NCI-H2029 (cell line): ENCODE measurements at places on chromosomes 5 and 9.

DNA sequence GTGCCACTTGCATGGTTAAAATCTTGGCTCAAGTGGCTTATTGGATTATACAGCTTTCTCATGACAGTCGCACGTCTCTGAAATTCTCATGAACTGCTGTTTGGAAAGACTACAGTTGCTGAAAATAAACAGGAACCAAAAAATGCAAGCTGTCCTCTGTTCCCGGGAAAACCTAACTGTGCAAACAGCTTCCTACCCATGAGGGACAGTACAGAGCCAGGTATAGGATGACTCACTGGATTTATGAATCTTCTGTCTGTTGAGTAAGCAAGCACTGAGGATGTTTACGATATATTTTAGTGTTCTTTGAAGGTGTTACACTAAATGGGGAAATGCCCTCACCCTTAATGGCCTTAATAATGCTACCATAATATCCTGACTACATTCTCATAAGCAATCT is 380.3 kb upstream of the TNC start:
- DNase-seq: no peak

GRCh38 chr5:178450121-178451028 is 139.8 kb downstream of the COL23A1 start:
- DNase-seq: no peak

GRCh38 chr5:139746691-139747582 is 48.7 kb upstream of the PSD2 start:
- no peak for DNase-seq

DNA sequence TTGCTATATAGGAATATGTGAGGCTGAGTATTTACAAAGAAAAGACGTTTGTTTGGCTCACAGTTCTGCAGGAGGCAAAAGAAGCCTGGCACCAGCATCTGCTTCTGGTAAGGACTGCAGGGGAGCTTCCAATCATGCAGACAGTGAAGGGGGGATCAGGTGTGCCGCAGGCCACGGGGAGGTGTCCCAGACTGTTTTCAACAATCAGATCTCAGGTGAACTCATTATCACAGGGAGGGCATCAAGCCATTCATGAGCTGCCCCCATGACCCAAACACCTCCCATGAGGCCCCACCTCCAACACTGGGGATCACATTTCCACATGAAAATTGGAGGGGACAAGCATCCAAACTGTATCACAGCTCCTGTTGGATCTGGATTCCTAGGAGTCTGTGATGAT is 30.4 kb upstream of the TRIM14 start:
- no peak for DNase-seq

GRCh38 chr5:97115932-97116331 is 26.5 kb downstream of the LIX1 start:
- DNase-seq: no peak

GRCh38 chr9:114500697-114501292 is 4.5 kb downstream of the WHRN start:
- DNase-seq: no peak

GRCh38 chr5:100970646-100971255 is 67.7 kb upstream of the ST8SIA4 start:
- DNase-seq: no peak

DNA sequence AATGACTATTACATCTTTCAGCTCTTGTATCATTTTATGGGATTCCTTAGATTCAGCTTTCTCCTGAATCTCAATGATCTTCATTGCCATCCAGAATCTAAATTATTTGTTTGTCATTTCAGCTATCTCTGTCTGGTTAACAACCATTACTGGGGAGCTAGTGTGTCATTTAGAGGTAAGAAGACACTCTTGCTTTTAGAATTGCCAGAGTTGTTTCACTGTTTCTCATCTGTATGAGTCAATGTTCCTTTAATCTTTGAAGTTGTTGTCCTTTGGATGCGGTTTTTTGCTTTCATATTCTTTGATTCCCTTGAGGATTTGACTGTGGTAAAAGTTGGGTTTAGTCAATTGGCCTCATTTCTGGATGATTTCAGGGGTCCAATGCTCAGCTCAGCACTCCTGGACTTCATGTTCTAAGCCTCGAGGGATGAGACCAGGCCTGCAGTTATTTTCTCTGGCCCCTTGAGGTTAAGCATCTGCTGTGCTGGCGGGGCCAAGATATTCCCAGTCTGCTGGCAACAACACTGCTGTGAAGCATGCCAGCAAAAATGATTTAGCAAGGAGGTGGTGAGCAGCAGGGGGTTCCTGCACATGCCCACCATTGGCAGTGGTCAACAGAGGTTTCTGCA is 102.4 kb upstream of the PCSK5 start:
- no peak for DNase-seq

GRCh38 chr9:134689321-134690181 is 47.9 kb downstream of the COL5A1 start:
- DNase-seq: peak; percentile 10

- no peak for DNase-seq
Measured at GRCh38 chr9:97629156-97629555, 4.0 kb downstream of the TSTD2 start.

DNA sequence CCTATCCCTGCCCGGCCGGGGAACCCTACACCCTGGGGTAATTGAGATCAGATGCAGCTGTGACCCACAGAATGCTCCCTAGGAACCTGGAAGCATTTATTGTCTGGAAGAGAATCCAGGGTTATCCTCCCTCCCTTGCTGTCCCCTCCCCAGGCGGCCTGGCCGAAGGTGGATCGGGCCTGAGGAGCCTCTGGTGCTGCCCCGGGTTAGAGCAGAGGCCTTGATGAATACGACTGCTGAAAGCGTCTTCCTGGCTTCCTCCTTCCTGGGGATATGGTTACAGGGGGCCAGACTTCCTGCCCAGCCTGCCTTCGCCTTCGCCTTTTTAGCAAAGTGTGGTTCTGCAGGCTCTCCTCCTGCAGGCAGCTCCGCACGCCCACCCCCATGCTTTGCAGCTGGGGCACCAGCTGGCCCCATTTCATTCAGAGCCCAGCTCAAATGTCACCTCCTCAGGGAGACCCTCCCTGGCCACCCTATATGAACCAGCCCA is 22.5 kb upstream of the PTGS1 start:
- DNase-seq: no peak

DNA sequence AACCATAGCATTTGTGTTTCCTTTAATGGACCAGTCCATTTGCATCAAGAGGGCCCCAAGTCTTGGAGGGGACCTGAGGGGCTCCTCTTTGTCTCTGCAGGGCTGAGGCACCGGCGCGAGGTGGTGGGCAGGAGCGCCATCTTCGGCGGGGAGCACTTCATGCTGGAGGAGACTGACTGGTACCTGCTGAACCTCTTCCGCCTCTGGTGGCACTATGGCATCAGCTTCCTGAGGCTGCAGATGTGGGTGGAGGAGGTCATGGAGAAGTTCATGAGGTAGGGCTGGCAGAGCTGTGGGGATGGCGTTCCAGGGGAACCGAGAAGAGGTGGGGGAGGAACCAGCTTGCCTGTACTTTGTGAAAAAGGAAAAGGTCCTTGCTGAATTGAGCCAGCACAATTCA is 6.1 kb downstream of the PCYOX1L start:
- no peak for DNase-seq

DNA sequence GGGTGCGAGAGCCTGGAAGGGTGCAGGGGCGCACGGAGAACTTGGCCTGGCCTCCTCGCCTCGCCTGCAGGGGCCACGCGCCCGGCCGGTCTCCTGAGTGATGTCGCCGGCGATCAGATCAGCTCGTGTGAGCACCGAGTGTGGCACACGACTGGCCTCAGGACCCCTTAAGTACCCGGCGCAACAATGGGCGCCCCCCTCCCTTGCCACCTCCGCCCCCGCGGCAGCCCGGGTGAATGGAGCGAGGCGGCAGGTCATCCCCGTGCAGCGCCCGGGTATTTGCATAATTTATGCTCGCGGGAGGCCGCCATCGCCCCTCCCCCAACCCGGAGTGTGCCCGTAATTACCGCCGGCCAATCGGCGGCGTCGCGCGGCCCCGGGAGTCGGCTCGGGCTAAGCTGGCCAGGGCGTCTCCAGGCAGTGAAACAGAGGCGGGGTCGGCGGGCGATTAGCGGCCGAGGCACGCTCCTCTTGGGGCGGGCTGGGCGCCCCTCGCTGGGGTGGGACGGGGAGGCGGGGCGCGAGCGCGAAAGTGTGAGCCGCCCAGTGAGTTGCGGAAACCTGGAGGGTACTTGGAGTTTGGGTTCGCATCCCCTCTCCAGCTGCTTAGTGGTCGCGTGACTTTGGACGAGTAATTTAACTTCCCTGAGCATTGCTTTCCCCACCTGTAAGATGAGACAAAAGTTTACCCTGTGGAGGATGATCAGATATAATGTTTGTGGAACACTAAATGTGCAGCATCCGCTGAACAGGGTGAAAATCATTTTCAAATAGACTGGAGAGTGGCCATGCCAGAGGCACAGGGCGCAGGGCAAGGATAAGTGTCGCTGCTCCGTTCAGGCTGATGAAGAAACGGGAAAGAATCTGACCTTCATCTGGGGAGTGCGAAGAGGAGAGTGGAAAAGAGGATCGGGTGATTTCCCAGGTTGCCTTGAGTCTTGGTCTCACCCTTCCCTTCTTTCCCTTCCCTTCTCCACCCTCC is at the start of gene NEUROG1:
TSS of gene NEUROG1 (minus strand) at position 145 of the 982 bp plus-strand sequence. CDS start 274 bp downstream, outside the sequence.
- peak; percentile 20 for DNase-seq

- peak; percentile 37 for DNase-seq
Measured at GRCh38 chr5:55923177-55923771, 71.5 kb downstream of the IL6ST start.

- DNase-seq: no peak
Measured at GRCh38 chr5:179114756-179115155, 54.6 kb downstream of the ZNF354C start.

DNA sequence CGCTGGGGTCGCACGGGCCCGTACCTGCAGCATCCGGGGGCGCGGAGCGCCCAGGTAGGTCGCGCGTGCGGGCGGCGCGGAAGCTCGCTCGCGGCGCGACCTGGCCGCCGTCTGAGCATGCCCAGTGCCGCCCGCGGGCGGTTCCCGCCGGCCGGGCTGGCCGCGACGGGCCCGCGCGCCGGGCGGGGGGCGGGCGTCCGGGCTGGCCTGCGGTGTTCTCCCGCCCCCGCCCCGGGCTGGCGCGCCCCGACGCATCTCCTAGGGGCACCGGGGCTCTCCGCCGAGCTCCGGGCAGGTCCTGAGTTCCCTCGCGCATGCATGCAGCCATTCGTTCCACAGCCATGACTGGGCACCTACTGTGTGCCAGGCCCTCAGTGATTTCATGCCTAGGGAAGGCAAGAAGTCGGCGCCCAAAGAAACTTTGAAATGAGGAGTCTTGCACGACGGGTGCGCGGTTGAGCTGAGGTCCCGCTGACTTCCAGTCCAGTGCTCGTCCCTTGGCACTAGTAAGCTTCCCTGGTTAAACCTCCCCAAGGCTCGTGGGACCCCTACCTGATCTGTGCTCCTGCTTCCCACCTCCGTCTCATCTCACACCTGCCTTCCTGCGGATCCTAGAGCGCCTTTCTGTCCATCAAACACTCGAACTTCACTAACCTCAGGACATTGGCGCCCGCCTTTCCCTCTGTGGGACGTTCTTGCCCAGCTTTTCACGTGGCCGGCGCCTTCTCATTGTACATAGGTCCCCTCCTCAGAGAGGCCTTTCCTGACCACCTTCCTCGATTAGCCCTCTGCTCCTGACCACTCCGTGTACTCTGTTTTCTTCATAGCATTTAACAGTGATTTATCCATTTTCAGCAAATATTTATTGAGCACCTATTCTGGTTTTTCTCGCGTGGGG is at the start of gene PTPN3:
TSS of gene PTPN3 (minus strand) at position 113 of the 898 bp plus-strand sequence. CDS start 34,873 bp downstream, outside the sequence.
- DNase-seq: peak; percentile 16

GRCh38 chr5:171295801-171296200 is 13.2 kb upstream of the TLX3 start:
- no peak for DNase-seq

DNA sequence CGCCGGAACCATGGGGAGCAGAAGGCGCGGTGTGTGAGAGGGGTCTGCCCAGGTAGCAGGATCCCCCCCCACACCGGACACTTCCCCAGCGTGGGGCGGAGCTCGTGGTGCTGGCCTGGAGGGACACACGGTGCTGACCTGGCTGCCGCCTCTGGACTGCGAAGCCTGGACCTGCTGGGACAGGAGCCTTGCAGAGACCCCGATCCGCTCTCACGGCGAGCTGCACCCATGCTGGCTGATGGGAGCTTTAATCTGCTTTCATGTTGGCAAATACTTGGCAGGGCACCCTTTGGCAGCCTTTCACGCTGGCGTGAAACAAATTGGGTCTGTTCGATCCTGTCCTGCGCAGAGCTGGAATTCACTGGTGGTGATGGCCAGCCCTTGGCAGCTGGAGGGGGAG is 7.4 kb downstream of the NKD2 start:
- no peak for DNase-seq

- DNase-seq: no peak
Measured at GRCh38 chr5:157217289-157218024, 36.8 kb downstream of the ITK start.
